ENCODE measurements at places on chromosomes 1 and 21.
A peak's percentile ranks its signal among the peaks of the same experiment; 100 is the strongest.

GRCh38 chr1:59156051-59156450 lies 140.8 kb upstream of the FGGY start:
- DNase-seq = no peak

DNA sequence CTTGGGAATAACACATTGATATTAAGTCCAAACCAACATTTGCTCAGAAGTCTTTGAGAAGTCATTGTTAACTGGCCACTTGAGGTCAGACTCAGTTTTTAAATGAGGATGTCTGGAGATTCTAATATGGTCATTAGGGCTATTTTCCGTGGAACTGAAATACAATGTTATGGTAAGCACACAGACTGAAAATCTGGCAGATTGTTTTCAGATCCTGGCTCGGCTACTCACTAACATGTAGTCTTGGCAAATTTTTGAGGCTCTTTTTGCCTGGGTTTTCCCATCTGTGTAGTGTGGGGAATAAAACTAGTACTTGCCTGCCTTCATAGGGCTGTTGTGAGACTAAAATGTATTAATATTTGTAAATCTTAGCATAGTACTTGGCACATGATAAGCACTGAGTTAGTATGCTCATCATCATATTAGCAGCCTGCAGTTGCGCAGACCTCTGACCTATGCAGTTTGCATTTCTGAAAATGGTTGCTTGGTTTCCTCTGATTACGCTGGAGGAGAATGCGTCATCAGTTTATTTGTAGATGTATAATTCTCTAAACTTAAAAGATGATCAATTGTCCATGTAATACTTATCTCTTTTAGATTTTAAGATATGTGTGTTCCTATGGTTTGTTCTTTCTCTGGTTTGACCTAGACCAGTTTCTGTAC lies 100.8 kb downstream of the C1orf21 start:
- DNase-seq = no peak

GRCh38 chr1:154221278-154222001 lies 685 bp downstream of the UBAP2L start:
- DNase-seq = peak; percentile 74

DNA sequence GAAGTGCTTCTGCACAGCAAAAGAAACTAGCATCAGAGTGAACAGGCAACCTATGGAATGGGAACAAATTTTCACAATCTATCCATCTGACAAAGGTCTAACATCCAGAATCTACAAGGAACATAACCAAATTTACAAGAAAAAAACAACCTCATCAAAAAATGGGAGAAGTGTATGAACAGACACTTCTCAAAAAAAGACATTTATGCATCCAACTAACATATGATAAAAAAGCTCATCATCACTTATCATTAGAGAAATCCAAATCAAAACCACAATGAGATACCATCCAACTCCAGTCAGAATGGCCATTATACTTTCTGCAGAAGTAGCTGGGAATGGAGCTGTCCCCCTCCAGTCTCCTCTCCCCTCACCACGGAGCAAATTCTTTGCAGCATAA lies 2.9 kb upstream of the OR2M3 start:
- DNase-seq = no peak

DNA sequence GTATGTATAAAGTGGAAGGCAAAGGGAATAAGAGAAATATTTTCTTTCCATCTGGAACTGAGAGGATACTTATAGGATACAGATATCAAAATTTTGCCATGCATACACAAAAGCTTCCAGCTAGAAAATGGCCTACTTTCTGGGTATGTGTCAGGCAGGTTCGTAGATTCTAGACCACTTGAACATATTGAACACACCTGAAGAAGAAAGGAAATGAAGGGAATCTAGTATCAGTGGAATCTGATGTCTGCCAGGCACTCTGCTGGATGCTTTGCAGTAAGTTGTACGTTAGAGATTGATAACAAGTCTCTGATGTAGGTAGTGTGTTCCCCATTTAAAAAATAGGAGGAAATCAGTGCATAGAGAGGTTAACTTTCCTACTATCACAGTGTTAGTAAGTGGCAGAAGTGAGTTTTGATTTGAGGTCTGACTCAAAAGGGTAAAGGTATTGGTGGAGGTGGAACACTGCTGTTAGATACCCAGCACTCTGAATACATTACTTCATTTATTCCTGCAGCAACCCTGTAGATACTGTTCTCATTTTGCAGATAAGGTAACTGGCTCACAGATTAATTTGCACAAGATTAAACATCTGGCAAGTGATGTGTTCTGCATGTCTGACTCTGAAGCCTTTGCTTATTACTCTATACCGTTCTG lies 3.0 kb downstream of the CAMSAP2 start:
- no peak for DNase-seq

DNA sequence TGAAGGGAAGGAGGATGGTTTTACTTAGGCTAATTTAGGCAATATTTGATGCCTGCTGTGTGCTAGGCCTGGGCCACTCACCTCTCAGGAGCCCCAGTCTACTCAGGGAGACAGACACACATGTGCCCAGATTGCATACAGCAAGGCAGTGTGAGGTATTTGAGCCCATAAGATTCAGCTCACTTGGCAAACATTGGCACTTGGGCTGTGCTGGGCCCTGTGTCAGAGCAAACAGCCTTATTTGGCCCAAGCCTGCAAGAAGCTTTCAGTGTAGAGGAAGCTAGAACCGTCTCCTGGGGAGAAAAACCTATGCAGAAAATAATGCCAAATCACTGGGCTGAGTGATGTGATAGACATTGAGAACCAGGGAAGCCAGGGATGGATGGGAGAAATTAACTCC lies 3.9 kb upstream of the SYNC start:
- DNase-seq = no peak

- DNase-seq = no peak
These were observed 1621.3 kb upstream of the B3GALT2 start for GRCh38 chr1:194807530-194808220.

DNA sequence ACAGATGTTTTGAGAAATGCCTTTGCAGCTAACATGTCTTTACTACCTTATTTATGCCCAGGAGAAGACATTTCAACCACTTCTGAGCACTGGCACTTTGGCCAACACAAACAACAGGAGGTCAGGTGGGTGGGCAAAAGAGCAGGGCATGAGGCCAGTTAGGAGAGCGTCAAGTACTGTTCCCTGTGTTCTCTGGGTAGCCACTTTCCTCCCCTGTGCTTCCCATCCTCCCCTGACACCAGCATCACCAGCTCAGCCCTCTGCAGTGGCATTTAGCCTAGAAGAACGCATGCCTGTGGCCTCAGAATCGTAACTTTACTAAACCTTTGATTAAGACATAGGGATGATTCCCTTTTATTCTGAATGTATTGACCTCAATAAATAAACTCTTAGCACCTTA lies 18.3 kb downstream of the BTG2 start:
- no peak for DNase-seq

- DNase-seq = no peak
These were observed 725 bp downstream of the CR1L start for GRCh38 chr1:207645635-207646081.

- no peak for DNase-seq
These were observed 2.9 kb downstream of the CRYZ start for GRCh38 chr1:74729741-74730478.

DNA sequence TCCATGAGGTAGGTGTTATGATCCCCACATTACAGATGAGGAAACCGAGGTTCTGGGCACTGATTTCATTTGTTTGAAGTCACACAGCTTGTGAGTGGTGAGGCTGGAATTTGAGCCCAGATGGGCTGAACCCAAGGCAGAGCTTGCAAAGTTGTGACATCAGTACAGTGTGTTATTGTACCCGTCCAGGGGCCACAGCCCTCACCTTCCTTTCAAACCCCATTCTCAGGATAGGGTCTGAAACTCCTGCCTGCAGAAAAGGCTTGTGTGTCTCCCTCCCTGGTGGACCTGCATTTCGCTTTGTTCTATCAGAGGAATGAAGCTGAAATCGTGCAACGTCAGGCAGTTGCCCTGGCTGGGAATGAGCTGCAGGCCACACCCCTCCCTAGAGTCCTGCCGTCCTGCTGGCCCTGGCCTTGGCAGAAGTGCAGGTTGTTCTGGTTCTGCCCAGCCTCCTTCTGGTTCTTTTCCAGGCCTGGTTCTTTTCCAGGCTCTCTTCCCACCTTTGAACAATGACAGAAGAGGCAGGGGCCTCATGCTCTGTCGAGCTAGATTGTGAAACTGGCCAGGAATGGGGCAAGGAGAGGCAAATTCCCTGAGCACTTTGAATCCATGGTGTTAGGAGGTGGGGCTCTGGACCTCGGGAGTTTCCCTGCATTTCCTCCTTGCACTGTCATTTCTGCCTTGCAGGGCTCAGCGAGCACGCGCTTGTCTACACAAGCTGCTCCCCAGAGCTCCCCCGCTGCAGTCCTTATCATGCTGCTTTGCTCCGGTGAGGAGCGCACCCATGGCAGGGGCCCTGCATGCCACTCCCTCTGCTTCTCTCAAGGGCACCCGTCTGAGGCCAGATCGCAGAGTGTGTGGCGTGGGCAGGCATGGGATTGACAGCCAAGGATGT lies 8.2 kb upstream of the MYOM3 start:
- no peak for DNase-seq

GRCh38 chr1:88327391-88328267 lies 356.4 kb upstream of the PKN2 start:
- DNase-seq = peak; percentile 1

DNA sequence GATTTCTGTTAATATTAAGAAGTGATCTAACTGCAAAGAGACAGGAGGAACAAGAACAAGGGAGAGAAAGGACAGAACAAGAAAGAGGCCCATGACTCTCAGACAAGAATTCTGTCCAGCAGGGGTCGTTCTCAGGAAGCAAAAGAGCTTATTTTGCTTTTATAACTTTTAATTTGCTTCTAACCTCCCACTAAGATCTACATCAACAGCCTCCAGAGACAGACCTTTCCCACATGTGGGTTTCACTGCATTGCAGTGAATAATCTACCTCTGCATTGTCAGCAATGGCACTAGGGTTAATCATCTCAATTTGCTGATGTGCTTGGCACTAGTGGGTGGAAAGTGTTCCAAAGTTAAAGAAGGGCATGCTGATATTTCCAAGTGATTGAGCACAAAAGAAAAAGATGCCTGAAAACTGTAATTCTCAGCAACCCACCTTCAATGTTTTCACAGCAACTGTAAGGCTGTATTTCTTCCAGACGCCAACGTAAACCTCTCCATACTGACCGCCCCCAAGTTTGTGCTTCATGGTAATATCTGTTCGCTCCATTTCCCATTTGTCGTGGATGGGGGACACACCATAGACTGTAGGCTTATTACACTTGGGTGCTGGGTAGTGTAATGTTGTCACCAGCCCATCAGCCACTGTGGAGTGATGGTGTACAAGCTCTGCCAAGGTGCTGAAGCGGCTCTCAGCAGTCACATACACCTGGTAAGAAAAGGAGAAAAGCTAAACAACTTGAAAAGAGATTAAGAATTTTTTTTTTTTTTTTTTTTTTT lies 39.5 kb downstream of the TOR3A start:
- DNase-seq = no peak

DNA sequence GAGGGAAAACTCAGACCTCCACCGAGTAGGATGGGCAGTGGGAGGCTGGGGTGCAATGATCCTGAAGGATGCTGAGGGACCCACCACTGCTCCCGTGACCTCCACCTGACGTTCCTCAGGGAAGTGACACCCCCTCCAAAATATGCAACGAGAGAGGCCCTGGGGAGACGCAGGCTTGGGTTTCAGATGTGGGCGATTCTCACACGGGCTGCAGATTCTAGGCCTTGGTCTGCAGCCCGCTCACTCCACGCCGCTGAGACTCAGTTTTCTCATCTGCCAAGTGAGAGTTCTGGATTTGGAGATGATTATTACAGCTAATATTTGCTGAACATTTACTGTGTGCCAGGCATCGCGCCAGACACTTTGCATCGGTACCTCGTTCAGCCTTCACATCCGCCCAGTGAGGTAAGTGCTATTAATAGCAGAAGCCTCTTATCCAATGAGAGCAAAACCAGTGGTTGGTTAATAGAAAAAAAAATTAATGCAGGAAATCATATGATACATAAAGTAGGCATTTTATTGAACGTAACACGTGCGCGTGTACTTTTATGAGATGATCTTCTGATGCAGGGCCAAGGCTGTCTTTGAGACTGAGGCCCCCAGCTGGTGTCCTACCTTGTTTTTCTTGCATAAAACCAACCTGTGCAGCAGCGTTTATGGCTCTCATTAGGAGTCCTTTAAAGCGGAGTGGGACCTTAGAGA lies 102.0 kb upstream of the RUNX3 start:
- DNase-seq = no peak

DNA sequence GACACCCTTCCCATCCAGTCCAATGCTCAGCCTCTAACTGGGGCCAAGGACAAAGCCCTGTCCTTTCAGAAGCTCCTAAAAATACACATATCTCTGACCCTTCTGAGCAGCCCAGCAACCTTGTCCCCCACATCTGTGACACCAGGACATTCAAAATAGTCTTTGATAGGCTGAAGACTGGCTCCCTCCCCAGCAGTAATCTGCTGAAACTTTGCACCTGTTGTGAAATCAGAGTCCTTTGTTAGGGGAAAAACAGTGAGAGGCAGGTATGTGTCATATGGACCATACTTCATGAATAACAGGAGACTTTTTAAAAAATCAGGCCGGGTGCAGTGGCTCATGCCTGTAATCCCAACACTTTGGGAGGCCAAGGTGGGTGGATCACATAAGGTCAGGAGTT lies 82.4 kb upstream of the VAMP3 start:
- DNase-seq = no peak

GRCh38 chr1:186212568-186213224 lies 162.4 kb downstream of the TPR start:
- peak; percentile 34 for DNase-seq

- peak; percentile 22 for DNase-seq
These were observed at the start of gene LRRN2 for GRCh38 chr1:204685236-204686006. LRRN2 (minus strand) TSS chr1:204685738; CDS start chr1:204619992, 65,746 bp downstream.

GRCh38 chr1:59178339-59179187 lies 118.3 kb upstream of the FGGY start:
- no peak for DNase-seq

- DNase-seq = no peak
These were observed 191.1 kb downstream of the PTPRC start for GRCh38 chr1:198829944-198830343.

GRCh38 chr1:53947172-53947907 lies 1.2 kb downstream of the LRRC42 start:
- DNase-seq = no peak

DNA sequence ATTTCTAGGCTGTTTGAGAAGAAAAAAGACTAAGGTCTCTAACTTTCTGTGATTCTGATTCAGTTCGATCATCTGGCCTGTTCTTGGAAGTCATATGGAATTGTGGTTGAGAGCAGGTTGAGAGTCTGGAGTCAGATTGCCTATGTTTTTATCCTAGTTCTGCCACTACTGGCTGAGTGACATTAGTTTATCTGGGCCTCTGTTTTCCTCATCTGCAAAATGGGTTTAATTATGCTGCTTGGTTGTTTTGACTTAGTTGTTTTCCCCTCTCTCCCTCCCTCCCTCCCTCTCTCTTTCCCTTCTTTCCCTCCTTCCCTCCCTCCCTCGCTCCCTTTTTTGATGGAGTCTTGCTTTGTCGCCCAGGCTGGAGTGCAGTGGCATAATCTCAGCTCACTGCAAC lies 6.2 kb downstream of the MACF1 start:
- no peak for DNase-seq

DNA sequence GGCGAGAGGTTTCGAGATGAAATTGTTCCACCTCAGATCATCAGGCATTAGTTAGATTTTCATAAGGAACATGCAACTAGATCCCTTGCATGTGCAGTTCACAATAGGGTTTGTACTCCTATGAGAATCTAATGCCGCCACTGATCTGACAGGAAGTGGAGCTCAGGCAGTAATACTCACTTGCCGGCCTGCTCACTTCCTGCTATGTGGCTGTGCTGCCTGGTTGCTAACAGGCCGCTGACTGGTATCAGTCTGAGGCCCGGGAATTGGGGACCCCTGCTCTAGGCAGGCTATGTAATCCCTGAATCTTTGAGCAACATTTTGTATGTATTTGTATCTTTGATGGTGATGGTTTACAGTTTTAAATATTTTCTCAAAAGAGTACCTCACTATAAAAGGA lies 32.5 kb downstream of the XKR8 start:
- DNase-seq = no peak

Data from amygdala (tissue), 56 donors.